Stimulated activated CD4-positive, alpha-beta T cell treated with anti-CD3 and anti-CD28 coated beads, Interleukin-2, amount 100 ng/mL, for 24 hours (primary cell): ENCODE measurements at places on chromosomes 6 and 20.

DNA sequence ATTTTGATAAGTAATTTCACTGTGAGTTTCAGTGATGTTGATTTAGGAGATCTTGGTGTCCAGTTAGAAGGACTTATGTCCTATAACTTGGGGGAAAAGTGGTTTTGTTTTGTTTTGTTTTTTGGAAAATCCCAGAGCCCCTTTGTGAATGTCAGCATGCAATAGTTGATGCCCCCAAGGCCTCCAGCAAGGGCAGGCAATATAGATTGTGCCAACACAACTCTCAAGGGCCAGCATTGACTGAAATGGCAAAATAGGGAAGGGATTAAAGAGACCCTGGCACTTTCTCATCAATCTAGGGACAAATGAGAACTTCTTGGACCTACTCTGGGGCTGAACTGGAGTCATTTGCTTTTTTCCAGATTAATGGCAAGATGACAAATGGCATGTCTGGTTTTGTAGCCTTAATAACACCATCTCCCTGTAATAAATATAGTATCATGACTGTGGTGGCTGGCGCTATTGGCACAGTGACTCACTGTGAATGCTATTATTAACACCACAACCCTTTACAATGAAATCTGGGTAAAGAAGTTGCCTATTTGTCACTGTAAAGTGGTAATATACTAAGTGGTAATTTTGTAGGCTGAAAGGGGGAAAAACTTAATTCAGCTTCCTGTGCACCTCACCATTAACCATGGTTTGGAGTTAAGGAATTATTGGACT lies 51.8 kb downstream of the ABRACL start:
- DNase-seq, result no peak

DNA sequence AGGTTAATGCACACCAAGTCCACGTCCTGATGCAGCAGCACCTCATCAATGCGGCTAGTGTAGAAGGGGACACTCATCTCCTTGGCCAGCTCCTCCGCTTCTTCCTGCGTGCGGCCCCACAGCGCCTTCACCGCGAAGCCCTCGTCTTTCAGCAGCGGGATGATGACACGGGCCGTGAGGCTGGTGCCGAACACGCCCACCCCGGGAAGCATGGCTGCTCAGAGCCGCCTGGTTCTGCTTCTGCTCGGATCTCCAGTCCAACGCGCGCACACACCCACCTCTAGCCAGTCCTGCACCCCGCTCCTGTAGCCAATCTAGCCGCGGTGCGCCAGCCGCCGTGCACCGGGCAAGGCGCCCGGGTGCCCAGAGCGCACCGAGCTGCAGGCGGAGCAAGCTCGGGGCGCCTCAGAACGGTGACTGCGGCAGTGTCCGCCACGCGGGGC lies 700 bp downstream of the GFOD1 start:
- peak; percentile 70 for DNase-seq

DNA sequence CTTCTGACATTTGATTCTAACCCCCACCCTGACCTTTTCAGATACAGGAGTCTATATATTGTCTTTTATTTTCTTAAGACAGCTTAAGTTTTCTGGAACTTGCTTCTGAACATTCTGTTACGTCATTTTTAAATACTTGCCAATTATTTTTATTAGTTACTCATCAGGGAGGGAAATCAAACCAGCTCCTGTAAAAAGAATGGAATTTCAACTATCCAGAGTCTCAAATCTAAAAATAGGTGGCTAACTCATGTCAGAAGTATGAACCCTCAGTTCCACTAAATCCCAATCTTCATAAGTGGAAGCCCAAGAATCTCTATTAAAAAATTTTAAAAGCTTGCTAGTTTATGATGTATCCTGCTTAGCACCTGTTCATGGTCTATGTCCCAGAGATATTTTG lies 900.0 kb downstream of the KIF16B start:
- no peak for DNase-seq

GRCh38 chr20:33675136-33675959 lies 1.1 kb upstream of the NECAB3 start:
- DNase-seq, result no peak

DNA sequence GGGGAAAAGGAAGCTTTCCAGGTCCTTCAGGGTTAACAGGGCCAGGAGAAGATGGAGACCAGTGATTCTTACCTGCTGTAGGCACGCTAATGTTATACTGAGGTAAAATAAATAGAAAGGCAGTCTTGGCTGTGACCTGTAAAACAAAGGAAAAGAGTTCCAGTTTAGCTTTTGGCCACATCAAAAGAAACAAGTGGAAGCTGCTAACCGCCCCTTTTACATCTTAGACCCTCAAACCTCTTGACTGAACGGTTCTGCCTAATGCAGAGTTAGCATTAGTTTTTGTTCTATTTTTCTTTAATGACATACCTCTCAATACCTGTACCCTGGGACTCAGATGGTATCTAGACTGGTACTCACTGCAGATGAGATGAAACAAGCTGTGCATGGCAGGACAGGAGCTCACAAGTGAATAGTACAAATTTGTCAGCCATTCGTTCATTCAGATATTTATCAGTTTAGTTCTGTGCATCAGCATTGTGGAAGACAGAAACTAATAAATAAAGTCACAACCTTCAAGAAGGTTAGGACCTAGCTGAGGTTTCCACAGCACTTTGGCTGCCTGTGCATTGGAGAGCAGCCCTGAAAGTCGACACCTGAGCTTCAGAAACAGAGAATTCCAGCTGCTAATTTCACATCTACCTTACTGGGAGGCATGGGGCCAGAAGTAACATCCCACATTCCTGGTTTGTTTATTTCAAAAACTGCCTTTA lies 41.0 kb downstream of the TRAM2 start:
- DNase-seq, result no peak

DNA sequence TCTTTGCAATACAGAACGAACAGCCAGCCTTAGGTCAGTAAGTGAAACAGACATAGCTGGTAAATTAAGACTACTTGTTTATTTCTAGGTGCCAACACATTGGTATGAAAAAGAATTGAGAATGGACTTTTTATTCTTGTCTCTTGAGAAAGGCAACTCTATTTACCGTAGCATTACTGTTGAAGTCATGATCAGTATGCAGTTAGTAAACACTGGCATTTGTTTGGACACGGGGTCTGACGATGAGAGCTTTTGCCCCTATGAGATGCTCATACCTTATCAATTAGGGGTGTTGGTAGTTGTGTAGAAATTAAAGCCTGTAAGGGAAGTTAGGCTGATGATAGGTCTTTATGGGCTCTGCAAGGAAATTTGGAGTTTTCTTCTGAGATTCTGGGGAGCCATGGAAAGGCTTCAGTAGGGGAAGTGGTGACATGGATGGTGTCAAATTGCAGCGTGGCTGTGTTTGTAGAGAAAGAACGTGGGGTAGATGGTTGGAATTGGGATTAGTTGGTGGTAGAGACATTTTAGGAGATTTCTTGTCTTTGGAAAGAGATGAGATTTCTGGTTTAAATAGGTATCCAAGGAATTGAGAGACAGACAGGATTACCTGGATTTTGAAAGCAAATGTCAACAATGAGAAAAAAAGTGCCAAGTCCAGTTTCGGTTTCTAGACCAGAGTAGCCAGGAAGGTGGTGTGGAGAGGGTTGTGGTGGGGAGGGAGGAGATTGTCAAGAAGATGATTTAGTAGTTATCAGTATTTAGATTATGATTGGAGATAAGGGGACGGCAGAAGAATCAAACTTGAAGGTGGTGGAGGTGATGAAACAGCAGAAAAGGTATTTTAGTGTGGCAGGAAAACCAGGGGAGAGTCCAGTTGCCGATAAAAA lies 116.6 kb downstream of the JARID2 start:
- no peak for DNase-seq

DNA sequence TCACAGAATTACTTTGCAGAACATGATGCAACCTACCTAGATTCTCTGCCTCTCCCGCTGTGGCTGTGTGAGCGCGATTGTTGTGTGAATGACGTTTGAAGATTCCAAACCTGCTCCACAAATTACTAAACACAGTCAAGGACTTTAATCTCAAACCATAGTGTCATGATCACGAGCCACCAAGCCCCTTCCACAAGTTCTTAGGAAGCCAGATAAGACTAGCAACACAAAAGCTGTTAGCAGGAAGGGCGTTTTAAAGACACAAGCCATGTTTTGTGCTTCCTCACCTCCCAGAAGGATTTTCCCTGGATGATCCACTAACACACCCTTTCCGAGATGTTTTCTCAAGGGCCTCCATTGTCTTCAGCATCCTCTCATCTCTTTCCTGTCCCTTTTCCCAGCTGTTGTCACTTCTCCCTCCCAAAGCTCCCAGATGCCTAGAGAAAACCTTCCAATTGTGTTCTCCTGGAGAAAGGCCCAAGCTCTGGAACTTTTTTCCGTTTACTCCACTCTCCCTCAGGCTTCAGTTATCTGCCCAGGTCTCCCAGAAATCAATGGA lies 12.8 kb downstream of the OPN5 start:
- no peak for DNase-seq

DNA sequence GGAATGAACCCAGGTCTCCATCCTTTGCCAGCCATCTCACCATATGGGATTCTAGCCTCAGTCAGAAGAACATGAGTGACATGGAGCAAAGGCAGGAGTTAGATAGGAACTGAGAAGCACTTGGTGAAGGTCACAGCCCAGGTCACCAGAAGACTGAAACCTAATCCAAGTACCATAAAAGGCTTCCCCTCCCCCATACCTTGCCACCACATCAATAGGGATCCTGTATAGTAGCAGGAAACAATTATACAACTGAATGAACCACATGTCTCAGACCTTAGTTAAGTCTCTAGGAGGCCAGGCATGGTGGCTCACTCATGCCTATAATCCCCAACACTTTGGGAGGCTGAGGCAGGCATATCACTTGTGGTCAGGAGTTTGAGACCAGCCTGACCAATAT lies 49.6 kb downstream of the KIZ start:
- DNase-seq, result no peak

- DNase-seq, result no peak
These were observed 9.3 kb upstream of the ARID1B start for GRCh38 chr6:156767603-156768467.

DNA sequence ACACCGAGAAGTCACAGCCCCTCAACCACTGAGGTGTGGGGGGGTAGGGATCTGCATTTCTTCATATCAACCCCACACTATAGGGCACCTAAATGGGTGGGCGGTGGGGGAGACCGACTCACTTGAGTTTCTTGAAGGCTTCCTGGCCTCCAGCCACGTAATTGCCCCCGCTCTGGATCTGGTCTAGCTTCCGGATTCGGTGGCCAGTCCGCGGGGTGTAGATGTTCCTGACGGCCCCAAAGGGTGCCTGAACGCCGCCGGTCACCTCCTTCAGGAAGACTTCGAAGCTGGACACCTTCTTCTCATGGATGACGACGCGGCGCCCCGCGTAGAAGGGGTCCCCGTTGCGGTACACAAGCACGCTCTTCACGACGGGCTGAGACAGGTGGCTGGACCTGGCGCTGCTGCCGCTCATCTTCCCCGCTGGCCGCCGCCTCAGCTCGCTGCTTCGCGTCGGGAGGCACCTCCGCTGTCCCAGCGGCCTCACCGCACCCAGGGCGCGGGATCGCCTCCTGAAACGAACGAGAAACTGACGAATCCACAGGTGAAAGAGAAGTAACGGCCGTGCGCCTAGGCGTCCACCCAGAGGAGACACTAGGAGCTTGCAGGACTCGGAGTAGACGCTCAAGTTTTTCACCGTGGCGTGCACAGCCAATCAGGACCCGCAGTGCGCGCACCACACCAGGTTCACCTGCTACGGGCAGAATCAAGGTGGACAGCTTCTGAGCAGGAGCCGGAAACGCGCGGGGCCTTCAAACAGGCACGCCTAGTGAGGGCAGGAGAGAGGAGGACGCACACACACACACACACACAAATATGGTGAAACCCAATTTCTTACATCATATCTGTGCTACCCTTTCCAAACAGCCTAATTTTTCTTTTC lies at the start of gene DCDC2:
Gene DCDC2 (minus strand): TSS at position 724 of the 883 bp plus-strand sequence. CDS start 309 bp downstream, at position 415.
- DNase-seq, result peak; percentile 38

DNA sequence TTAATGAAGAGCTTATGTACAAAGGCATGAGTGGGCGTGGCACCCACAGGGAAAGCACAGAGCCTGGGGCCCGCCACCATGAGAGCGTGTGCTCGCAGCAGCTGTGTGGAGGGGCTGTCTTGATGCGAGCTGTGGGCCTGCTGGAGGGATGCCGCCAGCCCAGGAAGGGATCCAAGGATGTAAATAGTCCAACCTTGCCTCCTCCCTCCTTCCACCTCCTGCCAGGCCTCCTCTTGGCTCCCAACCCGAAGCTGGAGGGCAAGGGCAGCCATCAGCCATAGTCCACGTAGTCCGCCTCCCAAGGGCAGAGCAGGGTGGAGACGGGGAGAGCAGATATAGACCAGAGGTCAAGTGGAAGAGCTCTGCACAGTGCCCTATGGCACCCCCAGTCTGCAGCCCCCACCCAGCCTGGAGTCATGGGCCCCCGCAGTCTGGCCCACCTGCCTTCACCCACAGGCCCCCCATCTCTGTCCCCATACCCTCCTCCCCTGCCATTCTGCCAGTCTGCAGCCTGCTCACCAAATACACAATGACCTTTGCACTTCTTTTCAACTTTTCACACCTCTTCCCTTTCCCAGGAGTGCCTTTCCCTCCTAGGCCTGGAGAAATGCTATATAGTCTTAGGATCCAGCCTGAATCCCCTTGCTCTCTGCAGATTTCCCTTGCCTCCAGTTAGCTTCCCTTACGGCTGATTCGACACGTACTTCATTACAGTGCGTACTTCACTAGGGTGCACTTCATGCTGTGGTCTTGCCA lies 77.1 kb downstream of the SHLD1 start:
- DNase-seq, result no peak

DNA sequence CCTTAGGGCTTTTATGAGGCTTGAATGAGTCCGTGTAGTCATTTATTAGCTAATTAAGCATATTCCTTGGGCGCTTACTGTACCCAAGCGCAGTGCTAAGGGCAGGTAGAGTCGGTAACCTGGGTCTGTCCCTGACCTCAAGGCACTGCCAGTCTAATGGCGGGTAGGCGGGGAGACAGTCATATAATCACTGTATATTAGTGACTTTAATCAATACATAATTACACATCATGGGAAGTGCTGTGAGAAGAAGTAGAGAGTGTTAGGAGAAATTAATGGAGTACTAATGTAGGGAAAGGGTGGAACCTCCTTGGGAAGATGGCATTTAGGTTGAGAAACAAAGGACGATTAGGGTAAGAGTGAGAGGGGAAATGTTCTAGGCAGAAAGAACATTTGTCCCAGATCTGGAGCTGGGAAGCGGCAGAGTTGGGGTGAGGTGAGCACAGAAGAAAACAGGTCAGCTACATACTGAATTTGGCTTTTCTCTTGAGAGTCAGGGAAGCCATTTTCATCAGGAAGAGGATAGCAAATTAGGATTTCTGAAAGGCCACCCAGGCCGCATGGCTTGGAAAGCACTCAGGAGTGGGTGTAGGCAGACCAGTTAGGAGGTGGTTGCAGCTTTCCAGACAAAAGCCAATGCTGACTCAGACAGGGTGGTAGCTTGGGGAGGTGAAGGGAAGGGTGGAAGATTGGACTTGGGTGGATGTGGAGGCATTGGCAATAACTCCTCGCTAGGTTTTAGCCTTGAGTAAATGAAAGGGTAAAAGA lies 954 bp upstream of the BLCAP start:
- DNase-seq, result no peak
